ENCODE measurements at places on chromosomes 1 and 21.

DNA sequence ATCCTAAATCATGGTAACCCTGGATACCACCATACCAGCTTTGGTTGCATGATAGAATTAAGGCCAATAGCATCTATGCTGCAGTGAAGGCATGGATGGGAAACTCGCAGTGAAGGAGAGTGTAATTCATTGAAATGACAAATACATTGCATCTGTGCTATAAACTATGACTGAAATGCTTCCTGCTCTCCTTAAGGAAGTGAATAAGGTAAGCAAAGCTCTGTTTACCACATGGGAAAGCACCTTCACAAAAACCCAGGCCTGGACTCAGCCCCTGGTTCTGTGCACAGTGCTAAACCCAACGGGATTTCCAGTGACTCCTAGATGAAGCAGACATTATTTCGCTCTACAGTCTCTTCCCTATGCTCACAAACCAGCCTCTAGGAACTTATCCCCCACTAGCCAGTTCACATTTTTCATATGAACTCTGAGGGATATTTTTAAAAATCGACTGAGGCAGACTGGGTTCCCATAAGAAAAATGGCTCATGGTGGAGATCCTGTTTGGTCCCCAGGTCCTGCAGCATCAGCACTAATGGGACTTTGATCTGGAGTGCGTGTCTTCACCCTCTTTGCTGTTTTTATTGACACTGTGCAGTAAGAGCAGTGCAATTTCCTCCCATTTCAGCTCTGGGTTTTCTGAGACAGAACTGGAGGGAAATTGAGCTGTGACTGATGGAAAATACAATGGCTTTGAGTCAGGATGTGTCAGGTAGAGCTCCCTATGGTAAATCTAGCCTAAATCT lies 362.7 kb downstream of the SIPA1L2 start:
- no peak for DNase-seq

- DNase-seq = no peak
These were observed 67.6 kb upstream of the ABCG1 start for GRCh38 chr21:42151148-42151947.

GRCh38 chr1:247681288-247681897 lies 1.9 kb upstream of the OR13G1 start:
- DNase-seq = no peak

DNA sequence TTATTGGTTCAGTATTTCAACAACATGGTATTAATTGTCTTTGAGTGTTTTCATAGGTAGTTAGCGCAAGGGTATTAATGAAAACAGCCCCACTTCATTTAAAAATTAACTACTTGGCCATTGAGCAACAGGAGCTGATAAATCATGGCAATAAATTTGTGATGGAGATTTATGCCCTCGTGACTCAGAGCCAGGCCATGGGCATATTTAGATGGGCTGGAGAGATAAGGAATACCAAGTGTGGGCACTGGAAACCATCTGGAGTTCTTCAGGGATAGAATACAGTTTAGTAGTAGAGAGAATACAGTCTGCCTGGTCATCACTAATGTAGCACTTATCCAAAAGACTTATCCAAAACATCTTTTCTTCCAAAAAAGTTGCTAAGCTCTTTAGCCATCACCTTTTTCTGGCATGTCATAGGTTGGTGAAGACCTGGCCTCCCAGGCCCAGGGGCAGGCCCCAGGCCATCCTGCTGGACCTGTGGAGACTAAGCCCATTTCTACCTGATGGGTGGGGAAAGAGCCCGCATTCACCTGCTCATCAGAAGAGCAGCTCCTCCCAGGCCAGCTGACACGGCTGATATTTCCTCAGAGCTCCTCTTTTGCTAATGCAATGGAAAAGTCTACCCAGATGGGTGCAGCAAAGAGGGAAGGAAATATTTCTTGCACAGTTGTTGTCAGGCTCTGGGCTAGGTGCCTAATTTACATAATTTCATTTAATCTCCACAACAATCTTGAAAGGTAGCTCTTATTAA lies 238.0 kb downstream of the TM2D1 start:
- DNase-seq = no peak

- DNase-seq = no peak
These were observed 17.2 kb upstream of the SLAMF6 start for GRCh38 chr1:160539990-160540858.

- DNase-seq = no peak
These were observed 199.5 kb downstream of the TPR start for GRCh38 chr1:186175588-186175987.

GRCh38 chr1:115469703-115470476 lies 131.8 kb upstream of the NGF start:
- peak; percentile 25 for DNase-seq

- DNase-seq = no peak
These were observed 119.5 kb upstream of the TMPRSS2 start for GRCh38 chr21:41627428-41627827.

GRCh38 chr1:3857791-3858129 lies 484 bp downstream of the DFFB start:
- no peak for DNase-seq

- DNase-seq = no peak
These were observed 6.8 kb downstream of the HIPK1 start for GRCh38 chr1:113935970-113936369.

DNA sequence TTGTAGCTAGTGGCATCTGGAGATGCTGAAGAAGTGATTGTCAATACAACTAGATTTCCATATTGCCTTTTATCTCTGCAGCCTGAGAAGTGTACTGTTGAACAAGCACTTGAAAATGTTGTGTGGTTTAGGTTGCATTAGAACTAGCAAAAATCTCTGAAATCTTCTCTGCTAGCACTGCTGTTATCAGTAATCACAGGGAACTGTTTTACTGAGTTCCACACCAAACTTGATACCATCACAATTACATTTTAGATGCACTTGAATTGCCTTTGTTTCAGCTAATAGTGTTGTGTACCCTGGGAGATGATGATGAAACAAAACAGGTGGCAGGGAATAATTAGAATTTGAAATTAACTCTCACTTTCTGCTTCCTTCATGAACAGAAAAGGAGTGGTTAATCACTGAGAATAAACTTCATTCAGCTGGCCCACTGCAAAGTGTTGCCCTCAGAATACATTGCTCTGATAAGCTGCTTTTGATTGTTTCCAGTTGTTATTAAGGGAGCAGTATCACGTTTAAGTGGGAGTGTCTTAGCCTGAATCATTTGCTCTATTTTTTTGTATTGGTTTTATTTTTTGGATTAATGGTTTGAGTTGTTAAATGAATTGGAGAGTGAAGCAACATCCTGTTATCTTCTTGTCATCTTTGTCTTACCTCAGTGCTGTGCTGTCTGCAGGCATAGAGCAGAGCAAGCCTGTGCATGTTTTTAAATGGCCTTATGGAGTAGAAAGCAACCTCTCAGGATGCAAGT lies 13.0 kb downstream of the FAM20B start:
- DNase-seq = no peak

- DNase-seq = no peak
These were observed 494.0 kb downstream of the KCNT2 start for GRCh38 chr1:196114193-196114592.

- no peak for DNase-seq
These were observed 2.1 kb upstream of the FCRLB start for GRCh38 chr1:161719325-161719611.
